NCI-H2081 treated with DMSO at 0.1 percent for 48 hours (cell line): ENCODE measurements at places on chromosomes 11 and 22.
A peak's percentile ranks its signal among the peaks of the same experiment; 100 is the strongest.

DNA sequence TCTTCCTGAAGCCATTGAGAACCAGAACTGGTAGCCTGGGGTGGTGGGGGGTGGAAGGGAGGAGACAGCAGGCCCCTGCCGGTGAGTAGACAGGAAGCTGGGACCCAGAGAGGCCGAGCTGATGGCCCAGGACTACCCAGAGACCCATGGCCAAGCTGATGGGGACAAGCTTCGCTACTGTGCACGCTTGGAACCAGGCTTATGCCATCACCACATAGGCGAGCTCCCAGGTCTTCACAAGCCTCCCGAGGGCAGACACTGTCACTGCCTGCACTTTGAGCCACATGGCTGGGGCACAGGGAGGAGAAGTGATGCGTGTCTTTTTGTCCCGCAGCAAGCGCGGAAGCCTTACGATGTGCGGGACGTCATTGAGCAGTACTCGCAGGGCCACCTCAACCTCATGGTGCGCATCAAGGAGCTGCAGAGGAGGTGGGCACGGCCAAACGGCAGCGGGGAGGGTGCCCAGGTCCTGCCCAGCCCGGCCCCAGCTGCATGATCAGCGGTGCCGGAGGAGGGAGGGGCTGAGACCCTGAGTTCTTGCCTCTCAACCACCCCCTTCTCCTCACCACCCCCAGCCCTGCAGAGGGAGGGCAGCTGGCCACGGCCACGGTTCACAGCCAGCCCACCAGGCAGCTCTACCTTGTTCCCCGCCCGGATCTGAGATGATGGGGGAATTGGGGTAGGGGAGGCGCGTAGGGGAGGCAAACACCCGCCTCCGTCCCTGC lies 76.0 kb upstream of the KCNQ1OT1 start:
- DNase-seq: no peak

DNA sequence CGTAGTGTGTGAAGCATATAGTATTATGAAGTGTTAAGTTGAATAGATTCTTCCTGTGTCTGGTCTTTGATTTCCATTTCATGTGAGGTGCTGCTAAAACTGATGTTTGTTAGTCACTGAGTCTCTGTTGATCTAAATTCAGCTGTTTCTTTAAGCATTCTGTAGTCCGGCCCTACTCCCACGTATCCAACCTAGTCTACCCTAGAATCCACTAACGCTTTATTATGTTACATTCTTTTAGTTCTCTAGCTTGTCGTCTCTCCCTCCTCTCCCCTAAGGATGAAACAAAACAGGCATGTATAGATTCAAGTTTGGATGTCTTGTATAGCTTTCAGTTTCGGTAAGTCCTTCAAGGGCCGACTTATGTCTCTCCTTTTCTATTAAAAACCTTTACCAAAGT lies 4.1 kb downstream of the WEE1 start:
- DNase-seq: no peak

DNA sequence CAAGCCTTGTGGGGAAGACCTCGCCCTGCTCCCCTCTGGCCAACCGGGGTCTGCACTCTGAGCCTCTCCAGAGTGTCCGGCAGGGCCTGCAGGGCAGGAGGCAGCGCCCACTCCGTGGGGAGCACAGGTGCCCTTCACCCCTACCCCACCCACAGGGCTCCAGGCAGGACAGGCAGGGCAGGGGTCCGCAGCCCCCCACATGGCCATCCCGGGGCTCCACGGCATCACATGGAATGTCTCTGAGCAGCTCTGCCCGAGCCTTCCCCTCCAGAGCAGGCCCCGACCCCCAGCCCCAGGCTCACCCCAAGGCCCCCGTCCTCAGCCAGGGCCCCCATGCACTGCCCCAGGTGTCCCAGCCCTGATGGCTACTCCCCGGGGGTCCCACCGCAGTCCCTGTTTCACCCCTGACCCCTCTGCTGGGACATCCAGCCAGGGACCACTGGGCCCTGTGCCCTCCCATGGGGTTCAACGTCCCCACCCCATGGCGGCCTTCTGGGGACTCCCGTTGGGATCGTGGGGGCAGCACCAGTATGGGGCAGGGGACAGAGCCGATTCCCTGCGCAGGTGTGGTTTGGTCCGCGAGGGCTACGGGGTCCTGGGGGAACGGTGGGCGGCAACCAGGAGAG lies 77.7 kb downstream of the BRD1 start:
- no peak for DNase-seq

DNA sequence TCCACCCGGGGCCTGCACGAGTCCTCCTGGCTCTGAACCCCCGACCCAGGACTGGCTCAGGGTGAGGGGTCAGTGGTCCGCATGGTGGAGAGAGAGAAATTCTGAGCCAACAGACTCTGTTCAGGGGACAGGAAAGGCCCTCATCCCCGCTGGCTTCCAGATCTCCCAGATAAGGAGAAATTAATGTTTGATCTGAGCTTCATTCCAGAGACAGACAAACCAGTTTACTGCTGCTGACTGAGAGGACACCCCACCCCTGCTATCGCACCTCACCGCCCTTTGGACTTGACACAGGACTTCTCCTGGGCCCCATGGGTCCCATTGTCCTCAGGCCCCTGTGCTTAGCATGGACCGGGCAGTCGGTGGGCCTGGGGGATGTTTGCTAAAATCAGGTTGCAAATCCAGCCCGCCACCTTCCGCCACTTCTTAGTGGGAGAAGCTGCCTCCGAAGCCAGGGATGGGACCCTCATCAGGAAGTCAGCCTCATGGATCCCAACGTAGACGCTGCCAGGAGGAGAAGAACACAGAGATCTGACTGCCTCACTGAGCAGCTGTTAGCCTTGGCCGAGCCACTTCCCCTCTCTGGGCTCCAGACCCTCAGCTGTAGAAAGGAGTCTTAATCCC lies 11.2 kb upstream of the UPK3A start:
- no peak for DNase-seq

DNA sequence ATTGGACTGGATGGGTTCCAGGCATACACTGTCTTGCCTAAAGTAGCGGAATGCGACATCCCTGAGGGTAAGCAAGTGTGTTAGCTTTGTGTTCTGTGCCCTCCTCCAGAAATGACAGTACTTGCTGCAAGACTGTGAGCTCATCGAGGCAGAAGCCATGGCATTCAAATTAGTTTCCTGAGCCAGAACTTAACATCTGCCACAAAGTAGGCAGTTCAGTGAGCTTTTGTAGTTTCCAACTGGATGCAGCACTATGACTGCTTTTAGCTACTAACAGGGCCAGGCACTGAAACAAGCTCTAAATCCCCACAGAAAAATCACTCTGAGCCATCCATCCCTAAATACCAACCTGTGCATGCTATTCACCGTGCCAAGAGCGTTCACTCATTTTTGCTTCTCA lies 1.2 kb upstream of the FAR1 start:
- DNase-seq: no peak

DNA sequence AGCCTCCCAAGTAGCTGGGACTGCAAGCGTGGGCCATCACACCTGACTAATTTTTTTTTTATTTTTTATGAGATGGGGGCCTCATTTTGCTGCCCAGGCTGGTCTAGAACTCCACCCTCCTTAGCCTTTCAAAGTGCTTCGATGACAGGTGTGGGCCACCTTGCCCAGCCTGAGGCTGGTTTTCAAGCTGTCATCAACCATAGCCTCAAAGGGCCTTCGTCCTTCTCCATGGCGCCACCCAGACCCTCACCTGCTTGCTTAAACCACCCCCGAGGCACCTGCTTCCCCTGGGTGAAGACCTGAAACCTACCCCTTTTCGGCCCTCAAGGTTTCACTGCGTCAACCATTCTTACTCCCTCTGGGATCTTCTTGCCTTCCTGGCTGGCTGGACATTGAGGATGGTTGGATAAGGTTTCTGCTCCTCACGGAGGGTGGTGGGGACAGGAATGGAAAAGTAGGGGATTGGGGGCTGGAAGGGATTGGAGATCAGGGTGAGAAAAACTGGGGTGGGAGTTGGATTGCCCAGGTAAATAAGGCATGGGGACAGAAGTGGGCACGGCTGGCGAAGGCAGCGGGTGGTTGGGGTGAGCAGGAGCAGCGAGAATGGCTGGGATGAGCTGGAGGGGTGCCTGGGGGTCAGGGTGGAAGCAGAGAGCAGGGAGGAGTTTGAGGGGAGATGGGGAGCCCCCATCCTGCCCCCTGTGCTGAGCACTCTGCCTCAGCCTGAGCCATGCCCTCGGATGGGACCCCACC lies 2.8 kb upstream of the ACR start:
- DNase-seq: no peak

DNA sequence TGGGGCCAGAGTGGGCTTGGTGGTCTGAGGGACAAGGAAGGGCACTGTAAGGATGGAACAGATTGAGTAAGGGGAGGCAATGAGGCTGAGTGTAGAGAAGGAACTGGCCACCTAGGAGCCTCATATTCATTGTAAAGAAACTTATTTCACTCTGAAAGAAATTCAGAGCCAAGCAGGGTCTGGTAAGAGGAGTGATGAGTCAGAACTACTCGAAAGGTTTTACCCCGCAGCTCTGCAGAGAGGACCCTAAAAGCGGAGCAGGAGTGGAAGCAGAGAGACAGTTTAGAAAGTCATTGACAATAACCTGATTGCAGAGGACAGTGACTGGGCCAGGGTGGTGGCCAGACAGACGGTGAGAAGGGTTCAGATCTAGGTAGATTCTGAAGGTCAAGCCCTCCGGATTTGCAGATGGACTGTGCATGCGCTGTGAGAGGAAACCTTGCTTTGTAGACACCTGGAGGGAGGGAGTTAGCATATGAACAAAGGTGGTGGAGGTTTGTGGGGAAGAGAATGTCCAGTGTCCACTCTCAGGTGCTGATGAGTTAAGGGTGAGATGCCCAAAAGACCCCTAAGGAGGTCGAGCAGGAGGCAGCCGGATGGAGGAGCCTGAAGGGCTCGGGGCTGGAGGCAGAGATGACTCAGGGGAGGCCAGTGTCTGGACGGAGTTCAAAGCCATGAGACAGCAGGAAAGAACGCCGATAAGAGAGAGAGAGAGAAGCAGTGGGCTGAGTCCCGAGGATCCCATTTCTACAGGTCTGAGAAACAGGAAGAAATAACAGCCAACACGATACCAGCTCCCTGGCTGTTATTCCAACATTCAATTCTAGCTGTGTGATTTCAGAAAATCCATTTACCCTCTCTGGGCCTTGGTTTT lies 546.0 kb downstream of the BRD1 start:
- no peak for DNase-seq

DNA sequence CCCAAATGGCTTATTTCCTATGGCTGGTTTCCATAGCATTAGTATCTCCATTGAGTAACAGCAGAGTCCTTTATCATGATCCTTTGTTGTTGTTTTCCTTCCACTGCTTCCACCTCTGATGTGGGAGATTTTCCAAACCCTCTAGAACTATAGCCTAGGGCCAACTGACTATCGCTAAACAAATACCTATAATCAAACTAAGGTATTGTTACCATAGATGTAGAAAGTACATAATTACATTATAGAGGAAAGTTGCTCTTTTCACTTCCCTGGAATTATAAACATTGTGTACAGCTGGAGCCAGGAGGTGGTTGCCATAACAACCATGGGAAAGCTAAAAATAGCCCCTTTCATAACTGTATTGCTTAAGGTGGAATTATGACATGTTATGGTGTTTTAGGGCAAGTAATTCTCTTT lies 47.0 kb upstream of the ALKBH3 start:
- peak; percentile 45 for DNase-seq

DNA sequence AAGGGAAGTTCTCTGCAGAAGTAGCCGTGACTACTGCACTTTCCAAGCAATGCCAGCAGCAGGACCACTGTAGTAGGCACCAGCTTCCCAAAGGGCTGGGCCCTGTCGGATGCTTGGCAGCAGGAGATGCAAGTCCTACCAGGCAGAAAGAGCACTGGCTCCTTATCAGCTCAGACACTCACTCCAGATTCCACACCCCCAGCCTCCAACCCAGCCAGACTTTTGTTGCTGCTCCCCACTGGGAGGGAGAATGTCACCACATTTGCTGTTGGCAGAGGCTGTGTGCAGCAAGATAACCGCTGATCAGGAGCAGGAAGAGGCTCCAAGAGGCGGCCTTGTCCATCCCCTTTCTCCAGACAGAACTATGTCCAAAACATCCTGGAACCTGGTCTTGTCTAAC lies 118.7 kb downstream of the C11orf58 start:
- DNase-seq: no peak

- DNase-seq: no peak
Observed at GRCh38 chr22:40463017-40463631, 92.7 kb downstream of the SGSM3 start.

DNA sequence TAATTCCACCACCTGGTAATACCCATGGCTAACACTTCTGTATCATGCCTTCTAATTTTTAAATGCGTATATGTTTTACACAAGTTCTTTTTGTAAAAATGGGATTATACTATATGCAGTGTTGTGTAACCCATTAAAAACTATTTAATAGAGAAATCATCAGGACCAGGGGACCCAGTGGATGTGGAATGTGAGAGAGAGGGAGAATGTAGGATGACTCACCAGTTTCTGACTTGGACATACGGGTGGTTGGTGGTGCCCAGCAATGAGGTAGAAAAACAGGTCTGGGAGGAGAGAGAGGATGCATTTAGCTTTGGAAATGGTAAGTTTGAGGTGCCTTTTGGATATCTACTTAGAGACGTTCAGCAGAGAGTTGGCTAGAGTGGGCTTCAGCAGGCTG lies 112.0 kb upstream of the TBCEL start:
- DNase-seq: no peak

- no peak for DNase-seq
Observed at GRCh38 chr11:4087551-4087950, 7.0 kb upstream of the RRM1 start.

DNA sequence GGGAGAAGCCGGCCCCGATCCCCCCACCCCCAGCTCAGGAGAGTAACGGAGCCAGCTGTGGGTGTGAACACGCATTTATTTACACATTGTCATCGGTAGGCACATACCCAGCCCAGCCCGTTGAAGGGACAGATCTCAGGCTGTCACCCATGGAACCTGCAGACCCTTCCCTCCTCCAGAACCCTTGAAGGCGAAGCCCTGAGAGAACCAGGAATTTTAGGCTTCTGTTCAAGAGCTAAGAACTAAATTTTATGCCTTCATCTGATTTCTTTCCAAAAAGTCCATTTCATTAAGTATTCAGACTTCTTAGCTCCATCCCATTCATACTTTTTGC lies 379 bp upstream of the BRMS1 start:
- DNase-seq: no peak

DNA sequence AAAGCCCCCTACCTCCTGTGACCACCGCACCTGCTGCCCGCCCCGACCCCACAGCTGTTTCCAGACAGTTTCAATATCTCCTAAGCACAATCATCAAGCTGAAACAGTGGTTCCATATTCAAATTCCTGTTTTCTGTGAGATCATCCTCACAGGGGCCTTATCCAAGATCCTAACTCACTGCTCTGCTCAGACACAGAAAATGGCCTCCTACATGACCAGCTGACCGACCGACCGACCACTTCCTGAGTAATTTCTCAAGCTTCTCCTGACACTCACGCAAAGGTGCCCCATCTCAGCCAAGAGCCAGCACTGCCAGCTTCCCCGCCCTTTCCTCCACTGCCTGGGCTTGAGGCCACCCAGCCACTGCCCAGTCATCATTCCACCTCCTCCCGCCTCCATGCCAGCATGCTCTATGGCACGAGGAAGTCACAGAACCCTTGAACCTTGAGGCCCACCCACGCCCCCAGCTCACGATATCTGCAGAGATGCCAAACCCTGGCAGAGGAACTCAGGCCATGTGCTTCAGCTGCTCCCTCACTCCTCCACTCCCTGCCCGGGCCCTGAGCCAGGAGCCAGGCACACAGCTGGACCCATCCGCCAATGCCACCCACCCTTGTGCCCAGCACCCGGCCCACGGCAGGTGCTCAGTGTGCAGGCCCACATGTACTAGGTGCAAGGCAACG lies 14.0 kb downstream of the KIAA0930 start:
- no peak for DNase-seq
